ENCODE measurements at places on chromosomes 11 and 22.

DNA sequence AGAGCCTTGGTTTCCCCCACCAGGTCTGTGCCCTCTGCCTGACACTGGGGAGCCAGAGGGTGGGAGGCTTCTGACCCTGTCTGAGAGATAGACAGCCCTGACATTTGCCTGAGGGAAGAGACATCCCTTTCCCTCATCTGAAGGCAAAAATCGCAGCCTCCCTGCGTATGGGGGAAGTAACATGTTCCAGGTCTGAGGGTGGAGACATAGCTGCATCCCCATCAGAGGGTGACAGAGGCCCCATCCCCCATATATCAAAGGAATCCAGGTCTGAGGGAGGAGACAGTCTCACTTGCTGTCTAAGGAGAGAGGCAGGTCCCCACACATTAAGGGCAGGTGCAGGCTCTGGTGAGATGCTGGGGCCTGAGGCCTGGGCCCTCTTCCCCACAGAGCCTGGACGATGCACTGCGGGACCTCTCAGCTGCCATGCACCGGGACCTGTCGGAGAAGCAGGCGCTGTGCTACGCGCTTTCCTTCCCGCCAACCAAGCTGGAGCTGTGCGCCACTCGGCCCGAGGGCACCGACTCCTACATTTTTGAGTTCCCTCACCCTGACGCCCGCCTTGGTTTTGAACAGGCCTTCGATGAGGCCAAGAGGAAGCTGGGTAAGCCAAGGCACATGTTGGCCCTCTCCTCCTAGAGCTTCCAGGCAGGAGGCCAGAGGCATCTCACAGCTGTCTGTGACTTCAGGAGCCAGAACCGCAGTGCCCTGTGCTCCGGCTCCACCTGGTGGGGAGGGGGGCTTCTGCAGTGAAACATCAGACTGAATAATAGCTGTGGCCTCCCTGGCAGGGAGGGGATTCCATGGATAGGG is 16.1 kb upstream of the RELT start:
- DNase-seq, result peak; percentile 78

GRCh38 chr22:28771195-28771791 is 1.2 kb upstream of the CCDC117 start:
- no peak for DNase-seq

DNA sequence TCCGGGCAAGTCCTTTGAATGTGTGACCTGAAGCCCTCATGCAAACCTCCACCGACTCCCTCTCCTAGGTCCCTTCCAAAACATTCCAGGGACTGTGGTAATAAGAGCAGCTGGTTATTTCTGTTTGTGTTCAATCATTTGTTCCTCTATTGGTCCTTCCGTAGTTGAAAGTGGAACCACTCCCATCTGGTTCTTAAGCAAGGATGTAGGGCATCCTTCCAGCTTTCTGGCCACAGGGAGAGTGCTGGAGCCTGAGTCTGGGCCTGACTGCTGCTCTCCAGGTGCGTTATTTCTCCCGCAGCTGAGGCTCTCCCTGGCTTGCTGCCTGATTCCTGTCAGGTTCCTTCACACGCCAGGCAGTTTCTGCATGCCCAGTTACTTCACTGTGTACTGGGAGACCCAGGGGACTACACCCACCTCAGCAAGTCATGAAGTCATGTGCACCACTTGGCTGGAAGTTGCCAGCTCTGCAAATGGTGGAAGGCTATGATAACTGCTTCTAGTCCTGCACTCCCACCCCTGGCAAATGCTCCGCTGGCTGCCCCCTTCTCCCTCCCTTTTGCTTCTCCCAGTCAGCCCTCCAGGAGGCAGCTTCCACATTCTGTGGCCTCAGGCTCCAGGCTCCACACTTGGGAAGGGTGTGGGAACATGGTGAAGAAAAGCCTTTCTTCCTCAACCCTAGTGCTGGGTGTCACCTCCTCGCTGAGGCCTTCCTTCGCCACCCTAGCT is 4.0 kb upstream of the ALX4 start:
- no peak for DNase-seq

DNA sequence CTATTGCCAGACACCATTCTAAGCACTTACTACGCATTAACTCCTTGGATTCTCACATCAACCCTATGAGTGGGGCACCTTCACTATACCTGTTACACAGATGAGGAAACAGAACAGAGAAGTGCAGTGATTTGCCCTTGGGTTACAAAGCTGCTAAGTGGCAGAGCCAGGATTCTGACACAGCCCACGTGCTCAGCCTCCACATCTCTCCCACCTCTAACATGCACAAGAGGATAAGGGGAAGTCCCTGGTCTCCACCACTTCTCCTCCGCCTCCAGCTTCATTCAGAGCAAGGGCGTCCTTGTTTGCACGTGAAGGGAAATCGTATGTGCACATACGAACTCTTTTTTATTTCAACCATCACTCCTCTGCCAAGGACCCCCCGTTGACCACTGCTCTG is 53.7 kb downstream of the CDON start:
- DNase-seq, result no peak

- peak; percentile 65 for DNase-seq
These were observed 2.9 kb downstream of the KLHL35 start for GRCh38 chr11:75429902-75430713.

GRCh38 chr11:130118636-130119387 is 40.8 kb upstream of the ST14 start:
- no peak for DNase-seq

DNA sequence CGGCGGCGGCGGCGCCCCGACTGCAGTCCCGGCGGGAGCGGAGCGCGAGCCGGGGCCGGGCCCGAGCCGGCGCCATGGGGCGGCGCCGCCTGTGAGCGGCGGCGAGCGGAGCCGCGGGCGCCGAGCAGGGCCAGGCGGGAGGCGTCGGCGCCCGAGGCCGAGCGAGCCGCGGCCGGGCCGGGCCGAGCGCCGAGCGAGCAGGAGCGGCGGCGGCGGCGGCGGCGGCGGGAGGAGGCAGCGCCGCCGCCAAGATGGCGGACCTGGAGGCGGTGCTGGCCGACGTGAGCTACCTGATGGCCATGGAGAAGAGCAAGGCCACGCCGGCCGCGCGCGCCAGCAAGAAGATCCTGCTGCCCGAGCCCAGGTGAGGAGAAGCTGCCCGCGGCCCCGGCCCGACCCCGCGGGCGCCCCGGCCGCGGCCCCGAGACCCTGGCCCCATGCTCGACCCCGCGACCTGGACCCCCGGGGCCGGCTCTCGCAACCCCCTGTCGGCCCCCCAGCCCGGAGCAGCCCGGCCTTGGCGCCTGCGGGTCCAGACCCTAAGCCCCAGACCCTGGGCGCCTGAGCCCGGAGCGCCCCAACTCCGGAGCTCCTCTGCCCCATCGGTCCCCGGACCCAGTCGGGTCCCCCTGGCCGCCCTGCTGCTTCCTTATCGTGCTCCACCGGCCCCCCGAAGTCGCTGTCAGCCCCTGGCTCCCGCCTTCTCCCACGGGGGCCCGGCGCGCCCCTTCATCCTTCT is at the start of gene GRK2:
Gene GRK2, plus strand, starts transcription at position 25 of the 739 bp plus-strand sequence. Its CDS starts 227 bp downstream, at position 252.
- peak; percentile 50 for DNase-seq

GRCh38 chr11:15223318-15223717 is 108.6 kb downstream of the INSC start:
- no peak for DNase-seq

GRCh38 chr11:56720513-56720912 is 21.6 kb downstream of the OR9G1 start:
- DNase-seq, result no peak

- DNase-seq, result peak; percentile 60
These were observed 804 bp downstream of the APIP start for GRCh38 chr11:34915136-34916014.

- DNase-seq, result peak; percentile 59
These were observed 131.3 kb downstream of the KCNC1 start for GRCh38 chr11:17865765-17866428.

DNA sequence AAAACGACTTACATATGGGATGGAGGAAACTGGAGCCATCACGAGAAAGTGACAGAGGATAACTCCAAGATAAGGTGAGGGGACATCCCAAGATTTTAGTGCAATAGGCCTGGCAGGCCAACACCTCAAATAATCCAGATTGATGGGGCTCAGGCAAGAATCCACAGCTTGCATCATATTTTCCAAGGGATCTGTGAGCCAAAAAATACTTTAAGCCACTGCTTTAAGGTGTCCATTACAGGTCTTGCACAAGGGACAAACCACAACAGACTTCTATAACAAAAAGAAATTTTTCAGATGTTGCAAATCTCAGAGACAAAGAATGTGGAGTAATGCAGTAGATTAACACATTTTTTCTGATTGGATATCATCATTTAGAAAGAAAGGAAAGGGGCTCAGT is 45.6 kb downstream of the DENND5A start:
- peak; percentile 67 for DNase-seq

- DNase-seq, result peak; percentile 35
These were observed 45.7 kb downstream of the NAT10 start for GRCh38 chr11:34151166-34151565.

DNA sequence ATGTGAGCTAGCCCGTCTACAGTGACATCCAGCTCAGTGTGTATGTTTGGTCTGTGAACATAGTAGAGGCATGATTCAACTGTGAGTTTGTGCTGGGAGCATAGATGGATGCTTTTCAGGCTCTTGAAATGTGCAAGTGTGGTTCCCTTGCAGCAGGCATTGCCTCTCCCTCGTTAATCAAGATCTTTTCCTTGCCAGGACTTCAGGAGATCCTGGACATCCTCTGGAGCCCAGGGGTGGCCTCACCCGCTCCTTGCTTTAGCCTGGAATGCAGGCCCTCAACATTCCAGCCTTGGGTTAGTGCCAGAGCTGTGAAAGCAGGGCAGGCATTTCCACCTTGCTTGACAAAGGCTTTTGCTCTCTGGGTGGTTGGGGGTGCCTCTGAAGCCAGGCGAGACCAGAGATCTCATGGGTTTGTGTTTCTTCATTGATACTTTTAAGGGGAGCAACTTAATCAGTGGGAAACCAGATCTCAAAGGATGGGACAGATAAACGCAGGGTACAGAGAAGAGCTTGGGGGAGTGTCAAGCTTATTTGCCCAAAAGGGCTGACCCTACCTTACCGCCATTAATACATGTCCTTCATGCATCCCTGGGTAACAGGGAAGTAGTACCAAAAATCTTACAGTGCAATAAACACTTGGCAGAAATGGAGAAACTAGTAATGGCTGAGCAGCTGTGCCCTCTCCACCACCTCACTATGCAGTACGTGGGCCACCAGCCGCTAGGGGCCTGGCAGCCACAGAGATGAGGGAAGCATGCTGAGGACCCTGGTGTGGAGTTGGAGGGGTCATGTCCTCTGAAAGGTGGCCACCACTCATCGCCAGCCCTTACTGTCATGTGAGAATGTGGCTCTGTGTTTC is 72.1 kb downstream of the PTPRJ start:
- no peak for DNase-seq

DNA sequence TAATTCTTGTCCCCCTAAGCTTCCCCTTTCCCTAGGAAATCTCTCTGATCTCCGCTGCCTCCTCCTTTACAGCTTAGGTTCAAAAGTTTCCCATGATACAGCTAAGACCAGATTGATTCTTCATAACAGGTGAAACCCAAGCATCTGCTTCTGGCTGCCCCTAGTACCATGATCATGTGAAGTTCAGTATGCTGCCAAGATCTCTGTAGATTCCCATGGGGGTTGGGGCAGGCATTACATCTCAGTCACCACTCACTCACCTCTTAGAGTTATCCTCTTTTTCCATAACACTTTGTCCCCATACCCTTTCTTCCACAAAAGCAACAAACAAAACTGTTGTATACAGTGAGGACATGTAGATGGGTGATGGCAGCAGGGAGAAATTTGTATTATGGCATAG is 44.0 kb downstream of the RRP8 start:
- DNase-seq, result peak; percentile 68

DNA sequence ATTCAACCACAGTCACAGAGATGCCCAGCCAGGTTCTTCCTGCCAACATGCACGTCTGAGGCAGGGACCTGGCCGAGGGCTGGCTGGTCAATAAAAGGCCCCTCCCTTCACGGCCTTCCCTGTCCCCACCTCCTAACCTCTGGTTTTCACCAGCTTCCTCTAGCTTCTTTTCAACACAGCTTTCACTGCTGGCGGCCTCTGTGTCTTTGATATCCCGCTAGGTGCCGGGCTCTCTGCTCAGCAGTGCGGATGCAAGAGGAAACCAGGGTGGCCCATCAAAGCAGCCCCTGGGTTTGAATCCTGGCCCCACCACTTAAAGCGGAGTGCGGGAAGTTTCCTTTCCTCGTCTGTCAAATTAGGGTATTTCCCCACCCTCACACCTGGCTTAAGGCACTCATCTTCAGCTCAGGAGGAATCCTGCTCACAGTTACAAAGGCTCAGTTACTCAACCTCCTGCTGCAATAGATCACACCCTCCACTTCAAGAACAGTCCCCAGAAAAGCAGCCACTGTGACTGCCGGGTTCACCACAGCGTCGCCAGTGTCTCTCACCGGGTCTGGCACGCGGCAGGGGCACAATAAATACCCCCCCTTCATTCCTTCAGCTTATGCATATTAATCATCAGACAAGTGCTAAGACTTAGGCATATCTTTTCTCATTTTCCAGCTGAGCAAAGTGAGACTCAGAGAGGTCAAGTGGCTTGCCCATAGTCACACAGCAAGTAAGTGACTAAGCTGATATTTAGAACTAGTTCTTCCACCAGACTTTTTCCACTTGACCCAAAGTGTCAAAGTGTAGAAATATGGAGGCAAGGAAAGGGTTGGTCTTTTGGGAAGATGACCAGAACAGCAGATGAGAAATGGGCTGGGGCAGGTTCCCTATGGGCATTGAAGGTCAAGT is 45.7 kb downstream of the TXN2 start:
- no peak for DNase-seq

- DNase-seq, result no peak
These were observed 75.7 kb upstream of the CCDC90B start for GRCh38 chr11:83361831-83362230.

- no peak for DNase-seq
These were observed 19.4 kb upstream of the DGKZ start for GRCh38 chr11:46327829-46328228.

GRCh38 chr22:35425546-35425945 is 25.6 kb downstream of the MCM5 start:
- DNase-seq, result no peak

- peak; percentile 36 for DNase-seq
These were observed 1098.6 kb upstream of the CCDC90B start for GRCh38 chr11:84384731-84385130.

GRCh38 chr22:43826142-43827002 is 14.3 kb upstream of the EFCAB6 start:
- DNase-seq, result peak; percentile 91

DNA sequence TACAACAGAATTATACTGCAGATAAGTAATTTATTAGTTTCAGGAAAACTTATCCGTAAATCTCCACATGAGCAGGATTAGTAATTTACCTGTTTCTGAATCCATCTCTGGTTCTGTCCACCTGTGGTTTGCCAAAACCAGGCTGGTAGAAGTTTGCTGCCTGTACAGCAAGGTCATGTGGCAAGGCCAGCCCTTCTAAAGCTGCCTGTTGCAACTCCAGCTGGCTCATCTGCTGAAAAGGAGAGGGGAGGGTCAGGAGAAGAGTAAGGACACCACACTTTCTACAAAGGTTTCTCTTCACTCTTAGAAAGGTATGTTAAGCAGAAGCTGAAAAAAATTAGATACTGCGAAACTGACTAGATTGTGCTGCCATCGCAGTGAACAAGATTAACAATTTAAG is 42.3 kb downstream of the EIF4ENIF1 start:
- no peak for DNase-seq

- no peak for DNase-seq
These were observed 37.2 kb downstream of the GLYATL2 start for GRCh38 chr11:58807343-58807742.

- DNase-seq, result no peak
These were observed 64.4 kb downstream of the NAV2 start for GRCh38 chr11:19777039-19777376.

GRCh38 chr22:48899523-48900326 is 927.9 kb downstream of the BRD1 start:
- no peak for DNase-seq

GRCh38 chr11:10304495-10305261 is at the start of gene ADM:
Gene ADM, plus strand, starts transcription at chr11:10305073. Its CDS starts 628 bp downstream, at chr11:10305701.
- peak; percentile 95 for DNase-seq

Measured in myocyte (in vitro differentiated cells).